ENCODE measurements at places on chromosomes 5 and 9.

DNA sequence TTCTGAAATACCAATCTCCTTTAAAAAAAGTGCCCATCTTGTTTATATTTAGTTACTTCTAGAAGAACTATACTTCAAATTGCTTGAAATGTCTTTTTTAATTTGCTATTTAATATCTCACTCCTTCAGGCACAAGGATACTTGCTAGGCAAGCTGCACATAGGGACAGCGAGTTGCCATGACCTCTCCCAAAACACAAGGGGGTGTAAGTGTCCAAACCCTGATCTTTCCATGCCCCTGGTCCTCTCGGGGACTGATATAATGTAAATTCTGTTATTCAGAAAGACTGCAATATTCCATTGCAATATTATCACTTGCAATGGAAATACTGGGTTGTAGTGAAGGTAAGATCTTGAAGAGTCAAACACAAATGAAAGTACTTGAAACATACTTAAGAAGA, 480.4 kb downstream of the CETN3 start:
- no peak overlapping the region for H3K4me3 ChIP-seq
- no peak overlapping the region for H3K27ac ChIP-seq
- no peak for DNase-seq

- H3K27ac ChIP-seq: no peak overlapping the region
- no peak for DNase-seq
- H3K27me3 ChIP-seq: no peaks in the 10 kb centered on the region
- H3K4me3 ChIP-seq: no peak overlapping the region
These were observed 10.1 kb upstream of the GRIA1 start for GRCh38 chr5:153480401-153480800.

DNA sequence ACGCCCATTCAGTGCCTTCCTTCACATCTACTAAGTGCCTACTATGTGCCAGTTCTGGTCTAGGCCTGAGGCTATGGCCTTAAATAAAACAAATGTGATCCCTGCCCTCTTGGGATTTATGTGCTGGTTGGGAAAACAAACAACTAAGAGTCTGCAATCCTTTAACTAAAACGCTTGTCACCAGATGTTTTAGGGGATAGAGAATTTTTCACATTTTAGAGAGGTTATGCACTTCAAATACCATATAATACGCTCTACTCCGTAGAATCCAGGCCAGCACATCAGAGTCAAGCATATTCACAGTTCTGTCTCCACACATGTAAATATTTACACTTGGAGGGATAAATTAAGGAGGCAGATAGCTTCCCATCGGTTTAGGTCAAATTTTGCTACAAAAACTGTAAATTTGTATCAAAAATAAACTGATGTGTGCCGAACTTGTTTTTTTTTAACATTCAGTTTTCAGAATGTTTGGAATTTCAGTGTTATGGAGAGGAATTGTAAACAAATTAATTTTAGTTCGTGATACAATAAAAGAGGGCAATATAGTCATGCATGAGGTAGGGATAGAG, 22.0 kb upstream of the ADRA1B start:
- no peak for DNase-seq
- peak overlapping the region; percentile 61 for H3K27ac ChIP-seq
- no peak overlapping the region for H3K4me3 ChIP-seq
- no peaks in the 10 kb centered on the region for H3K27me3 ChIP-seq

GRCh38 chr9:38296807-38297206, 95.7 kb upstream of the ALDH1B1 start:
- no peaks in the 10 kb centered on the region for H3K4me1 ChIP-seq
- no peaks in the 10 kb centered on the region for H3K36me3 ChIP-seq
- no peaks in the 10 kb centered on the region for H3K27me3 ChIP-seq
- H3K27ac ChIP-seq: no peak overlapping the region
- no peak overlapping the region for H3K4me3 ChIP-seq

Data from uterus (tissue), 4 donors.